ENCODE measurements at places on chromosomes 6 and 20.

DNA sequence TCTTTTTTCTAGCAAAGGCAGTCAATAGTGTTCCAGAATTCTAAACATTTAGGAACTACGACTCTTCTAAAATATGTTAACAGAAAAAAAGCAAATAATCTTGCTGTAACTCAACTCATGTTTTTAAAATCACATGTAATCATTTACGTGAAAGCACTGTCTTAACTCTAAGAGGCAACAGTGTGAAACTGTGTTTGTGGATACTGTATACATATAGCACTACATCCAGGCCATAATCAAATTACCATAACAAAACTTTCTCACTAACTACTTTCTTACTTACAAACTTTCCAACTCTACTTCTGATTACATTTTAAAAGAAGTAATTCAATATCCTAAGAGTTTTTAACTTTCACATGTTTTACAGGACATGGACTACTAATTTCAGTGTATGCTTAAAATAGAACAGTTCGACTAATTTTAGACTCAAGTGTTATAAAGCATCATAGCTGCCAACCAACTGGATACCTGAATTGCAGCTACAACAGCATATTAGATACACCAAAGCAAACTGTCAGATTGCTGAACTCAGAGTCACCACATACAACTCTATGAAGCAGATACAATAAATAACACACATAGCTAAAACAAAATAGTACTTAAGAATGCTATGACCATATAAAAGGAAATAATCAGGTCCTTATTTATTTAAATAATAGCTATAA is 121.6 kb upstream of the BEND6 start:
- no peak for DNase-seq

GRCh38 chr20:63532449-63532971 is 4.7 kb downstream of the PTK6 start:
- DNase-seq: no peak

GRCh38 chr6:149851461-149852110 is 12.6 kb downstream of the LRP11 start:
- DNase-seq: no peak

GRCh38 chr6:74066168-74066871 is 370.3 kb downstream of the CD109 start:
- no peak for DNase-seq

- peak; percentile 41 for DNase-seq
These were observed 37.7 kb downstream of the KCNQ2 start for GRCh38 chr20:63434599-63435378.

- DNase-seq: no peak
These were observed 510.5 kb upstream of the MAP3K7 start for GRCh38 chr6:91097364-91097763.
